AG09309 (cell line): ENCODE measurements at places on chromosomes 2 and 18.

DNA sequence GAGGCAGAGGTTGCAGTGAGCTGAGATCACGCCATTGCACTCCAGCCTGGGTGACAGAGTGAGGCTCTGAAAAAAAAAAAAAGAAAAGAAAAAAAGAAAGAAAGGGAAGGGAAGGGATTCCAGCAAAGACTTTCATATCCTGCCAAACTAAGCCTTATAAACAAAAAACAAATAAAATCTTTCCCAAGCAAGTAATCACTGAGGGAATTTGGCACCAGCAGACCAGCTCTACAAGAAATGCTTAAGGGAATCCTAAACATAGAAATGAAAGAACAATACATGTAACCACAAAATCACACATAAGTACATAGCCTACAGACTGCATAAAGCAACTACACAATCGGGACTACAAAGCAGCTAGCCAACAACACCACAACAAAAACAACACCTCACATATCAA lies 79.1 kb downstream of the TRABD2A start:
- DNase-seq, result no peak

DNA sequence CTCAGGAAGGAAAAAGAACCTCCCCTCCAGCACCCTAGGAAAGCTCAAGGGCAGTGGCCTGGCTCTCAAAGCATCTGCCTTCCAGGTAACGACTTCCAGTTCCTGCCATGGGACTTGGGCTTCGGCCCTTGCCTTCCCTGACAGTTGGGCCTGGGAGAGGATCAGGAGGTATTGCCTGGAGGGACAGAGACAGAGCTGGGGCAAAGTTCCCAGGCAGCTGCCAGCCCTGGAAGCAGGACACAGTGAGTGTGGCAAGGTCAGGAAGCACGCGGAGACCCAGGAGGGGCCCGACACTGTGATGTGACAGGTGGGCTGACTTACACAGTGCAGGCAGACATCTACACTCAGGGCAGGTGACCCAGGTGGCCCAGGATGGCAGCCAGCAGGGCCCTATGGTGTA lies 87.5 kb upstream of the BOD1L2 start:
- DNase-seq, result no peak

DNA sequence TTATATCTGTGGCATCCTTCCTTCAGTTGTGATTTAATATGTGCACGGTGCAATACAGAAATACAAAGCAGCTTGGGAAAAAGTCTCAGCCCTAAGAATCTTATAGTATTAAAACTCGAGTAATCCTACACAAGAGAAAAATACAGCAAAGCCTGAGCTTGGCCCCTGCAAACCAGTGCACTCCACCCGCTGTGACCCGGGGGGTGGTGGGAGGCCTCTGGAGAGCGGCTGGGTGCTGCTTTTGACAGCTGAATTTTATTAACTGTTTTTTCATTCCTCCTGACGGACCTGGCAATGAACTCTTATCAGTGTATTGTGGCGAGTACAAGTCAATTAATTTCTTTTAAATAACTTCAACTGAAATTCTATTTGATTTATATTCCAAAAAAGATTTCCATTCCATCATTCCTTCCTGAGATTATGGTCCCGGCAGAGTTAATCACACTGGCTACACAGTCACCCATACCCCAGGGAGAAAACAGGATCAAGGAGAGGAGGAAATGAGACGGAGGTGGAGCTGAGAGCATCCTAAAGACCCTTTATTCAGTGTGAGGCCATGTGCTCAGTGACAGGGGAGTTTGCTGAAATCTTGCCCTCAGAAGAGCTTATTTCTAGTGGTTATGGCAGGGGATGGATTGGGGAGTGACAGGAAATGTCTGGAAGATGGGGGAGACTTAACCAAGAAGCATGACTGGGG lies 124.8 kb downstream of the KLHL29 start:
- DNase-seq, result no peak

DNA sequence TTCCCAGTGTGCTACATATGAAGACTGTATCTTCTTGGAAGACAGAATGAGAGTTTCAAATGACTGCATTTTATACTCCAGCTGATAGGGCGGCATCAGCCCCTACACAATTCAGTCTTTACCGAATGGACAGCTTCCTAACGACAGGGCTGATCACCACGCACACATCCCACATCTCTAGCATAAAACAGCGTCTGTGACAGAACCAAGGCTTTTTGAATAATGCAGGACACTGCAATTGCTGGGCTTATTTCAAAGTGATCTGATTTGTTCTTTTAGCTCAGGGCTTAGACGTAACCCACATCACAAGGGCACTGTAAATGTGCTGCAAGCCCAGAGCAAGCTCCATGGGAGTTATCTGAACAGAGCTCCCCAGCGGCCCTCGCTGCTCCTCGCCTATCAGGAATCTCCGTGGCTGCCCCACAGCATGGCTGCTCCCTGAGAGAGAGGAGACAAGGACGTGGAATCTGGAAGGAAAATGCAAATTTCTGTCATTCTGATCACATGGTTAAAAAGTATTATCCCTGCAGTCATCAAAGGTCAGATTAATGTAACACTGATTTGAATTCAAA lies 158.5 kb upstream of the ALKAL2 start:
- DNase-seq, result no peak

DNA sequence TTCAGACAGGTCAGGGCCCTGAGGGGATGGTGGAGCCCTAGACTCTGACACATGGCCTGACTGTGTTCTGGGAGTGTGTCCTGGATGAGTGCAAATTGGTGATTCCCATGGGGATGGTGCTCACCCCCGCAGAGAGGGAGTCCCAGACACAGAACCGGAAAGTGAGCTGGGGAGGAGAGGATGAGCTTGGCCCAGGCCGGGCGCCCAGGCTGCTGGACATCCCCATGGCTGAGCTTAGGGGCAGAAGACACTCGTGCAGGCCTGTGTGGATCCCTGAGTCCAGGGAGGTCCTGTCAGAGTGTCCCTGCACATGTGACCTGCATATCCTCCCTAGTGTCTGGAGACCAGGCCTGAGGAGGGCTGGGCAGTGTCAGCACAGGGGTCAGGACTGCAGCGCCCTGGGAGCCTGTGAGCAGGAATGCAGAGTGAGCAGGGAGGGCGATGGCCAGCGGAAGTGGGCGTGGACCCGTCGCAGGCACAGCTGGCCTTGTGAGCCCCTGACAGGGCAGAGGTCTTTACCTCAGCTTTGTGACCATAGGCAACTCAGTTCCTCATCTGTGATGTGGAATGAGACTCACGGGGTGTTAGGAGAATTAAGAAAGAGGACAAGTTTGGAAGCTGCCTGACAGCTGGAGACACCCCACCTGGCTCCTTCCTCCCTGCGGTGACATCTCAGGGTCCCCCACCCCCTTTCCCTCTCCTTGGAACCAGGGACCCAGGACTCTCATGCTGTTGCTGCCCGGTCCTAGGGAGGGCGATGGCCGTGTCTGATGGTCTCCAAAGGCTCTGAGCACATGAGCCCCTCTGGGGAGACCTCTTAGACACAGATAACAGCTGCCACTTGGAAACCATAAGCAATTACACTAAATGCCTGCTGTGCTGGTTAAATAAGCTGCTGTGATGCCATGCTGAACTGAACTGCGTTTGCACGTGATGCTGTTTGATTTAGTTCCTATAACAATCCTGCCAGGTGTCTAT lies 62.6 kb upstream of the HS6ST1 start:
- no peak for DNase-seq

GRCh38 chr2:126241411-126241810 lies 414.5 kb upstream of the GYPC start:
- DNase-seq, result no peak

GRCh38 chr2:100615471-100615870 lies 52.7 kb downstream of the PDCL3 start:
- DNase-seq, result no peak

- no peak for DNase-seq
Measured at GRCh38 chr2:237422309-237422708, 8.3 kb upstream of the COL6A3 start.

- no peak for DNase-seq
Measured at GRCh38 chr2:202141329-202141947, 68.4 kb downstream of the KIAA2012 start.

DNA sequence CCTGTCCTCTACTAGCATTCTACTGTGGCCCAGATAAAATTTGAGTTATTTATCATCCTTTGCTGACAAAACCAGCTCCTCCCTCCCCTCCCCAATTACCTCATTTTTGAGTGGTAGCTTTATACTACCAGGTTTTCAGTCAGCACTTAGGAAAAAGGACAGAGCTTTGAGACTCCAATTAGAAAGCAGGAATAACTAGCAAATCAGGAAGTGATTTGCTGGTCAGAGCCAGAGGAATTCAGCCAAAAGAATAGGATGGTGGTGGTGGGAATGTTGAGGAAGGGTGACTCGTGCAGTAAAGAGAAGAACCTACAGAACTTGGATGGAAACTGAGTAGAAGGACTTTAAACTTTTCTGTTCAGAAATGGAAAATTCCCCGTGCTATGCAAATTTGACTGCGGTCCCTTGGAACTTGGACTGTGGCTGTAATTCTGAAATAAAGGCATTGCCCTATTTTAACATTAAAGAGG lies 3.7 kb downstream of the MYL12B start:
- DNase-seq, result no peak

DNA sequence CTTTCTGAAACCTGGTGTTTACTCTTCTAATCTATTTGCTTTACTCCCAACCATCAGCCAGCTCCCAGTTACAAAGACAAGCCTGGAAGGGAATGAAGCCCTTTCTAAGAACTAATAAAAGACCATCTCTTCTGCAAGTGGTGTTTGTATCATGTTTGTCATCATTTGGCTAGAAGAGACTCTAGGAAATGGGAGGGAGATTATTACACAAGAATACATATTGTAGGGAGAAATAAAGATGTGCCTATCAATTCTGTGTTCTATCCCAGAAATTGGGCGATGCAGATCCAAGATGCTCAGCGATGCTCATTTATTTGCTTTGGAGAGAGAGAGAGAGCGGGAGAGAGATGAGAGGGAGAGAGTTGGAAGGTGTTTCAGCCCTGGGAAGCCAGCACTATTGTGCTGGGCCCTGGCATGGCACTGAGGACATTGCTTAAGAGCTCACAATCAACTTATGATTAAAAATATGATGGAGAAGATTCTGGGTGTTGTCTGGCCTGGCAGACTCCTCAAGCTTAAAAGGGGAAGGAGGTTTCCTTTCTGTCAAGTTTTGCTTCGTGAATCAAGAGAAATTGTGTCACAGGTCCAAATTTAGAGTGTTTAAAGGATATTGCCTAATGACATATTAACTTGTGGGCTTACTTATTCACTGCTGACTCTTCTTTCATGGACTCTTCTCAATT lies 41.8 kb upstream of the AFF3 start:
- DNase-seq, result no peak

DNA sequence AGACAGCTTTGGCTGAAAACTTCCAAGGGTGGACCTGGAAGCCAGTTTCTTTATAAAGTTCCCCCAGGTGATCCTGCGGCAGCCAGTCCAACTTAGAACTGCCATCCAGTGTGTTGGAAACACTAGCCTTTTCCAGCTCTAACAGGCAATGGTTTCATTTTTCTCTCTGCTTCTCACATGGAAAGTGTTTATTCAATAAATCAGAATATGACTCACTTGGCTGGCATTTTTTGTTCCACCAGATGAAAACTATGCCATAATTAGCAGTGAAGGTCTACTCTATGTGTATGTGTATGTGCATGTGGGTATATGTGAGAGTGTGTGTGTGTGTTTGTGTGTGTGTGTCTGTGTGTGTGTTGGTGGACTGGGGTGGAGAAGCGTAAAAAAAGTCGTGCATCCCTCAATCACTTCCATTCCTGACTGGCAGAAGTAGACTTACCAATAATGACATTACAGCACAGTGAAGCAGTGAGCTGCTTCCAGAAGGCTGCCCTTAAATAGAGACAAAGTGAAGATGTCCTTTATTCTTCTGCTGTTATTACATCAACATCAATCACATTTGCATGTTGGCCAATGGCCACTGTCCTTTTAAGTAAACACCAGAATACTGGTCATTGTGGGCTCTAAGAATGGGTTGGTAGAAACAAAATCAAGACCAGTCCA lies 90.9 kb upstream of the SETBP1 start:
- no peak for DNase-seq

DNA sequence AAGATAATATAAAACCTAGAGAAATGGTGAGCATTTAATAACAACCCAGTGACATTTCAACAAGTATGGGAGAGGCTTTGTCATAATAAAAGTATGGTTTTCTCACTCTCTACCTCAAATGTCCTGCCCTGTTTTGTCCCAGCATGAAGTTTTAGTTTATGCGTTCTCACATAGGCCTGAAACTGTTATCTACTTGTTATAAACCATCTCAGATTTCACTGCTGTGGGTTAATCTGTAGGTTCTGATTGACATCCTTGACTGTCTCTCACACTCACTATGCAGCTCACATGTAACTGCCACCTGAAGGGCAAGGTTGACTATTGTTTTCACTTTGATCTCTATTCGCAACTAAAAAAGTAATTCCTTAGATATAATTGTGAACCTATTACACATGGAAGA lies 44.9 kb downstream of the ZEB2 start:
- no peak for DNase-seq

DNA sequence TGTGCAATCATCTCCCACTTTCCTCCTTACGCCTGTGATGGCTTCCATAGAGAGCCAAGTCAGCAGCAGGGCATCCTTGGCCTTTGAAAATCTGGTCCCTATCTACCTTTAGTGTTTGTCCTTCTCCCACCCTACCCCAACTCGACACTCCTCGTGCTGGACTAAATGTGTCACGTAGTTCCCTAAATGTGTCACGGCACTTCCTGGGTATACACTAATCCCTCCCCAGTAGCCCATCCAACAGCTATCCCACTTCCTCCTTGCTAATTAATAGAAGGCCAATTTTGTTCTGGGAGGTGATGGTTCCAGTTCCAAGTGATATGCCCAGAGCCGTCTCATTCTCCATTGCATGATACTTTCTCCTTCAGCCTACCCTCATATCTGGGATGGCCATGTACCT lies 36.5 kb upstream of the ZFP36L2 start:
- DNase-seq, result no peak

DNA sequence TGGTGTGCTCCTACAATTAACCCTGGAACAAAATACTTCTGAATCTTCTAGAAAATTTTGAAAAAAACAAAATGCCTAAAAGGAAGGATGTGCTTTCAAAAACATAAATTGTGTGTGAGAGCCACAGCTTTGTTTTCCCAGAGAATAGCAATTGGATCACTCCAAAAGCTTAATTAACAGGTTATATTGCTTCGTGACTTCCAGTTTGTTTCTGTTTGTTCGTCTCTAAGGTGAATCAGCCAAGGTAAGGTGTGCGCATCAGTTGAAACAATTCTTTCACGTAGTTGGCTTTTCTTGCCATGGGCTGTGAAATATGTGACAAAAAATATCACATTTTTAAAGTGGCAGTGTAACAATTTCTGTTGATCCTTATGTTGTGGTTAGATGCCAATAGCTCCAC lies 90.3 kb upstream of the BARD1 start:
- no peak for DNase-seq

DNA sequence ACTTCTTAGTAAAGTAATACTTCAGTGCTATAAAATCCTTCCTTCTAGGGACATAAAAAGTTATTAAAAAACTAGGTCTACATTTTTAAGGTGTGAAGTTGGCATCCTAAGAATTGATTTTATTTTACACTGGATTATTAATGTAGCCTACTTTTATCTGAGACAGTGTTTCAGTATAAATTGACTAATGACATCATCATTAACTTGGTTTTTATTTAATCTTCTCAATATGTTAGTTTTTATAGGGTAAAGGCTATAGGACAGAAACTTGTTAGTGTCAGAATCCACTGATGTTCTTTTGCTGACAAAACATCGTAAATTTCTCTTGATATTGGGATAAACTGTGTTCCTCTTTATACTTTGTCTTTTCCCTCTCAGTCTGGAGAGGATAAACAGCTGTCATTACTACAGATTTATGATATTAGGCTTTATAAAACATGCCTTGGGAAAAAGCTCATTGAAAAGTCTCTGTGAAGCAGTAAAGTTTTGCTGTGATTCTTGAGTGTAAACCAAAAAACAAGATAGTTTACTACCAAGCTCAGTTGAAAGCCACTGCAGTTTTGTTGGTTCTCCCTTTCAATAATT lies 569.9 kb downstream of the EPHA4 start:
- DNase-seq, result no peak
